Esophagus squamous epithelium (tissue), 5 donors: ENCODE measurements at places on chromosomes 6 and 20. TPM values are rescaled to one million over a fixed set of nuclear protein-coding genes. Genes with fewer than 3 reads are reported as not detected.

- H3K4me3 ChIP-seq, result no peak overlapping the region
- H3K27me3 ChIP-seq, result no peaks in the 10 kb centered on the region
- no peaks in the 10 kb centered on the region for H3K36me3 ChIP-seq
- no peaks in the 10 kb centered on the region for H3K4me1 ChIP-seq
- DNase-seq, result no peak
- no peak overlapping the region for H3K27ac ChIP-seq
These were observed 14.1 kb downstream of the BPIFB4 start for GRCh38 chr20:33093582-33093981.

GRCh38 chr20:32329817-32330554 lies 28.1 kb upstream of the ASXL1 start:
- no peak for DNase-seq
- no peak overlapping the region for H3K4me3 ChIP-seq
- H3K4me1 ChIP-seq, result peaks cover 9% of the 10 kb centered on the region
- H3K27me3 ChIP-seq, result no peaks in the 10 kb centered on the region
- no peak overlapping the region for H3K27ac ChIP-seq
- no peaks in the 10 kb centered on the region for H3K36me3 ChIP-seq

DNA sequence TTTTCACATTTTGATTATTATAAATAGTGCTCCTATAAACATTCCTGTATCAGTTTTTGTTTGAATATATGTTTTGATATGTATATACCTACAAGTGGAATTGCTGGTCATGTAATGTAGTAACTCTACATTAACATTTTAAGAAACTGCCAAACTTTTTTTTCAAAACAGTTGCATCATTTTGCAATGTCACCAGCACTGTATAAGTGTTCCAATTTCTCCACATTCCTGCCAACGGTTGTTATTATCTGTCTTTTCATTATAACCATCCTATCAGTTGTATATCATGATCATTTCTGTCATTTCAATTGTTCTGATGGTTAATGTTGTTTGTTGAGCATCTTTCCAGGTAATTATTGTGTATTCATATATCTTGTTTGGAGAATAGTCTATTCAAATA lies 44.8 kb upstream of the SAMD5 start:
- no peak overlapping the region for H3K27ac ChIP-seq
- H3K27me3 ChIP-seq, result no peaks in the 10 kb centered on the region
- DNase-seq, result no peak
- no peaks in the 10 kb centered on the region for H3K36me3 ChIP-seq
- no peak overlapping the region for H3K4me3 ChIP-seq
- no peaks in the 10 kb centered on the region for H3K4me1 ChIP-seq

PPIL6 gene
- 6.1 TPM for total RNA-seq

B3GALT4 gene
- 17.3 TPM for total RNA-seq
